ENCODE measurements at places on chromosomes 5 and 9.

- no peak for DNase-seq
Measured at GRCh38 chr5:72722792-72723452, 93.5 kb upstream of the TNPO1 start.

GRCh38 chr9:133528876-133529241 is 4.1 kb upstream of the MYMK start:
- DNase-seq = no peak

GRCh38 chr9:69900406-69900805 is 79.8 kb downstream of the CFAP95 start:
- DNase-seq = no peak

- no peak for DNase-seq
Measured at GRCh38 chr5:150789450-150789849, 10.9 kb downstream of the SMIM3 start.
